Midbrain (tissue), 1 donor: ENCODE measurements at places on chromosomes 2 and 18.

DNA sequence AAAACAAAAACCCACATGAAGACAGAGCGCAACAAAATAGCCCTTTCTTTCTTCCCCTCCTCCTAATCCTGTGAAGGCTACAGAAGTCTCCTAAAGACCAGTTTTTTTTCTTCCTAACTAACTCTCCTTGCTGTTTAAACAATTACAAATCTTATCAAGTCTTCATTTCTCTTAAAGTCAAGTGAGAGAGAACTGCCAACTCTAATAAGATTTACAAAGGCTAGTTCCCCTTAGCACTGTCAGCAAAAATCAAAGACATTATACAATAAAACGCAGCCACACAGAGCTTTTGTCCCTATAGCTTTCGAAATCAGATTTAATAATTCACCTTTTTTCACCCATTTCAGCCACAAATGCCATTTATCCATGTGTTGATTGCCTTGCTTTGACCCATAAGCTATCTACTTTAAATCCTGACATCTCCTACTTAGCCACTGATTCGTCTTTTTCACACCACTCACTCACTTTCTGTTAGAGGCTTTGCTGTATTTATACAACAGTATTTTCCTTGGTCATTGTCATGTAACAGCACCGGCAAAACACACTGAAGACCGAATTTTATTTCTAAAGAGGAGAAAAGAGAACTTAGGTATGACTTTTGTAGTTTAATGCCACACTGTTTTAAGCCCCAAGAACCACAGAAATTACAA lies 5.9 kb downstream of the NRXN1 start:
- no peak for DNase-seq

DNA sequence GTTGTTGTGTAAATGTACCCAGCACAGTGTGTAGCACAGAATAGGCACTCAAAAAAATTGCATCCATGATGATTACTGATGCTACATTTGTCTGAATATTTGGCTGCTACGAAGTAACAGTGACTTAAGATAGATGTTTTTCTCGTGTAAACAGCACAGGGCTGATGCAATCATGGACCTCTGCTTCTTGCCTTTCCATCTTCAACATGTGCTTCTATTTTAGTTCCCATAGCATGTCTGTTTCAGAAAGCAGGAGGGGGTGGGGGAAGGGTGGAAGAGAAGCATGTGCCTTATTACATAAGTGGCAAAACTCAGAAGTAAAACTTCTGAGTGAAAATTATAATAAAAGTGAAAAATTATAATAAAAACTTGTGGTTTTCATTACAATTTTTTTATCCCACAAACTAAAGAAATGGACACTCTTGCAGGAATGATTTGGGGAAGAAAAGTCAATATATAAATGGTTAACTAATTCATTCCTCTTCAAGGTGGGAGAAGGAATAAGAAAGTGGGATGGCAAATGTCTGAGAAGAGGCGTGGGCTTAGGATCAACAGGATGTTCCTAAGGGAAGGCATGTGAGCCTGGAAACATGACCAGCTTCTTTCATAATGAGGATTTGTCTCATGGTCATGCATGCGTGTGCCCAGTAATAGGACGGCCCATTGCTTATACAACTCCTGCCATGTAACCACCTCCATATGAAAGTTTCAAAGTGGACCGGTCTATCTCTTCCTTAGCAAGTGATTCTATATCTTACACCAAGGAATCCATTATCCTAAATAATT lies 27.2 kb downstream of the CCBE1 start:
- DNase-seq, result no peak

- no peak for DNase-seq
These were observed 55.2 kb downstream of the TTC21B start for GRCh38 chr2:165898381-165898780.

- no peak for DNase-seq
These were observed 39.3 kb downstream of the TRABD2A start for GRCh38 chr2:84841577-84841976.

GRCh38 chr2:238487652-238488346 lies 61.1 kb downstream of the ASB1 start:
- DNase-seq, result no peak

- DNase-seq, result no peak
These were observed 247.5 kb upstream of the PXDN start for GRCh38 chr2:1991706-1992245.

DNA sequence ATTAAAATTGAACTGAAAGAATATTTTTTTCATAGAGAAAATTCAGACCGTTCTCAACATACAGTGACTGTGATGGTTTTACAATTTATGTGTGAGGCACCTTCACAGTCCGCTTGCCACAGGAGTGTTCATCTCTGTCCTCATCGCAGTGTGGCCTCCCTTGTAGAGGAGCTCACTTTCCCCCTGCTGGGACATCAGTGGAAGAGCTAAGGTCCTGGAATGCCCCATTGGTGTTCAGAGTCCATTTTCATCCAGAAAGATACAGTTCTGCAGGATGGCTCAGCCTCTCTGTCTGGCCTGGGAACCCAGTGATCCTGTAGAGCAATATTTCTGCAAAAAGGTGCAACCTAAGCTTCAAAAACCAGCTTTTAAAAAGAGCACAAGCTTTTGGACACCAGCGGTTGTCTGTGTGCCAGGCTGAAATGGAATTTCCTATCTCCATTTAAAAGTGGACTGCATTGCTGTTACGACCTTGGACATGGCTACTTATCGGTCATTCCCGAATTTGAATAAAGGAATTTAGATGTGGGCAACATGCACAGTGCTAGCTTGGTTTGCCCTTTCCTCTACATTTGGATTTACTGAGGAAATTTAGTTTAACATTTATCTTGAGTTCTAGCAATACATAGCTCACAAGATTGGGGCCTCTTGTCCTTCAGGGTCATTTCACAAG lies 26.7 kb upstream of the FAM237A start:
- no peak for DNase-seq

- DNase-seq, result no peak
These were observed 155.1 kb downstream of the SS18 start for GRCh38 chr18:25935356-25935755.

GRCh38 chr2:4762951-4763376 lies 929.2 kb upstream of the SOX11 start:
- DNase-seq, result no peak

DNA sequence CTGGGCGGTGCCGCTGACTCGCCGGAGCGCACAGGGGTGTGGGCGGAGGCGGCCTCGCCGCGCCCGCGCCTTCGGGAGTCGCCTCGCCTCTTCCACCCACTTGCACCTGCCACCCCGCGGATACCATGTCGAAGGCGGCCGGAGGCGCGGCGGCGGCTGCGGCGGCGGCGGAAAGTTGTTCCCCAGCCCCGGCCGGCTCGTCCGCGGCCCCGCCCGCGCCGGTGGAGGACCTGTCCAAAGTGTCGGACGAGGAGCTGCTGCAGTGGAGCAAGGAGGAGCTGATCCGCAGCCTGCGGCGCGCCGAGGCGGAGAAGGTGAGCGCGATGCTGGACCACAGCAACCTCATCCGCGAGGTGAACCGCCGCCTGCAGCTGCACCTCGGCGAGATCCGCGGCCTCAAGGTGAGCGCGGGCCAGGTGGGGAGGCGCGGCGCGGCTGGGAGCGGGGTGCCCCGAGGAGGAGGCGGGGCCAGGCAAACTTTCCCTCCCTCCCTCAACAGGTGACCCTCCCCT lies 766 bp downstream of the CCDC85A start:
- DNase-seq, result no peak

GRCh38 chr2:124908411-124908810 lies 883.3 kb downstream of the CNTNAP5 start:
- no peak for DNase-seq

DNA sequence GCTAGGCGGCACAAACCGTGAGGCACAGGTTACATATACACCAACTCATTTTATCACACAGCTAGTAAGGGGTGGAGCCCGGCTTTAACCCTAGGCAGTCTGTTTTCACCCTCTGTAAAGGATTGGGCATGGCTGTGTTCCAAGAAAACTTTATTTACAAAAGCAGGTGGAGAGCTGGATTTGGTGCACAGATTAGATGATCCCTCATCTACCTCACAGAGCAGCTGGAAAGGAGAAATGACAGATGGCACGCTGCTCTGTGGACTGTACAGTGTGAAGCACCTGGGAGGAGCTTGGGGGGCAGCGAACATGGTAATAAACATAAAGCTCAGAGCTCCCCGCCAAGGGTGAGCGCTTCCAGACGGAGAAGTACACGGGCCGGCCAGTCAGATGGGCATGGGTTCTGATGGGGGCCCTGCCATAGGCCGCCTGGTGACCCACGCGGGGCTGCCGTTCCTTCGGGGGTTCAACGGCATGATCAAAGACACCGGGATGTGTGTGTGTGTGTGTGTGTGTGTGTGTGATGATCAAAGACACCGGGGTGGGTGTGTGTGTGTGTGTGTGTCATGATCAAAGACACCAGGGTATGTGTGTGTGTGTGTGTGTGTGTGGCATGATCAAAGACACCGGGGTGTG lies 862 bp upstream of the TMEM177 start:
- DNase-seq, result no peak

- no peak for DNase-seq
These were observed 189.4 kb upstream of the GLI2 start for GRCh38 chr2:120546048-120546864.
